ENCODE measurements at places on chromosomes 6 and 20. TPM values are rescaled to one million over a fixed set of nuclear protein-coding genes. Genes with fewer than 3 reads are reported as not detected.

The SLC18B1 gene
- total RNA-seq = 11.2 TPM

The IP6K3 gene
- not detected for total RNA-seq

The CNKSR3 gene
- 11.6 TPM for total RNA-seq

The C6orf118 gene
- not detected for total RNA-seq

DNA sequence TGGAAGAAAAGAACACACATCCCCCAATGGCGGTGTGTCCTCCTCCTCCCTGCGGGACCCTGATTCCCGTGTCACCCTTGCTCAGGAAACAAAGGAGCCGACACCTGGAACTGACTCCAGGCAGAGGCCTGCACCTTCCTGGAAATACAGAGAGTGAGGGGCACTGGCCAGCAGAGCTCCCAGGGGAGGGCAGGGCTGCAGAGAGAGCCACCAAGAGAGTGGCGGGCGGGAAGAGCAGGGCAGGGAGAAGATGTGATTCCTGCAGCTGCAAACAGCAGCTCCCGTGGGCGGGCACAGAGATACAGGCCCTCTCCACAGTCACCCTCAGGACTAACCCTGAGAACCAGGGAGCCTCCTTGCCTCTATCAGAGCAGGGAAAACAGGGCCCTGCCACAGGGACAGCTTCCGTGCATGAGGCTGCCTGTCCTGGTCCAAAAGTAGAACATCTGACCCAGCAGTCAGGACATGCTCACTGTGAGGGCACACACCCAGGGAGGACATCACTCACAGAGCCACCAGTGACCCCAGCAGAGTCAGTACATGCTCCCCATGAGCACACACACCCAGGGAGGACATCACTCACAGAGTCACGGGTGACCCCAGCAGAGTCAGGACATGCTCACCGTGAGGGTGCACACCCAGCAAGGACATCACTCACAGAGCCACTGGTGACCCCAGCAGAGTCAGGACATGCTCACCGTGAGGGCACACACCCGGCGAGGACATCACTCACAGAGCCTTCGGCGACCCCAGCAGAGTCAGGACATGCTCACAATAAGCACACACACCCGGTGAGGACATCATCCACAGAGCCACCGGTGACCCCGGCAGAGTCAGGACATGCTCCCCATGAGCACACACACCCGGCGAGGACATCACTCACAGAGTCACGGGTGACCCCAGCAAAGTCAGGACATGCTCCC is 193.1 kb downstream of the DLL1 start:
- peak; percentile 43 for DNase-seq
- no peaks in the 10 kb centered on the region for H3K36me3 ChIP-seq
- H3K27ac ChIP-seq = no peak overlapping the region

- no peak overlapping the region for H3K27ac ChIP-seq
- H3K36me3 ChIP-seq = no peaks in the 10 kb centered on the region
- no peak for DNase-seq
- no peaks in the 10 kb centered on the region for H3K4me1 ChIP-seq
- no peak overlapping the region for H3K4me3 ChIP-seq
These were observed 233.9 kb downstream of the PRL start for GRCh38 chr6:22062807-22063408.

- H3K4me1 ChIP-seq = peaks cover 14% of the 10 kb centered on the region
- H3K27me3 ChIP-seq = no peaks in the 10 kb centered on the region
- H3K4me3 ChIP-seq = no peak overlapping the region
- H3K36me3 ChIP-seq = no peaks in the 10 kb centered on the region
These were observed 141.6 kb upstream of the THBS2 start for GRCh38 chr6:169395080-169395805.

GRCh38 chr6:34374069-34374468 is 18.4 kb downstream of the NUDT3 start:
- H3K4me1 ChIP-seq = no peaks in the 10 kb centered on the region
- no peaks in the 10 kb centered on the region for H3K36me3 ChIP-seq
- H3K27me3 ChIP-seq = no peaks in the 10 kb centered on the region
- DNase-seq = no peak
- H3K27ac ChIP-seq = no peak overlapping the region

DNA sequence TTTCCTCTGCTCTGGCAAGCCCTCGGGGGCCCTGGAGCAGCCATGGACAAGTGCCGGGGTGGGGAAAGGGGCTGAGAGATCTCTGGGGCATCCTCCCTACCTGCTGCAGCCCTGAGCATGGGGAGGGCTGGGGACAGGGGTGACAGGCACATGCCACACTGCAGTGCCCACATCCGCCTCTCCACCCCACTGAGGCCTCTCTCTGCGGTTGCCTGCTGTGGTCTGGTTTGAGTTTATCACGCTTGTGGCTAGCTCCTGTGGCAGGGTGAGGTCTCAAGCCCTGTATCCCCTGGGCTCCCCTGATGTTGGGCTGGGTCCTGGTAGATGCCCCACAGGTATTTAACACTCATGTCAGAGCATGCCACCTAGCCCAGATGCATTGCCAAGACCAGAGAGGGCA is 52.9 kb upstream of the MLN start:
- H3K4me3 ChIP-seq = no peak overlapping the region
- peaks cover 28% of the 10 kb centered on the region for H3K4me1 ChIP-seq
- no peak overlapping the region for H3K27ac ChIP-seq
- DNase-seq = no peak
- H3K27me3 ChIP-seq = peaks cover 29% of the 10 kb centered on the region

- DNase-seq = peak; percentile 14
- no peaks in the 10 kb centered on the region for H3K27me3 ChIP-seq
- no peak overlapping the region for H3K27ac ChIP-seq
- peaks cover 6% of the 10 kb centered on the region for H3K4me1 ChIP-seq
These were observed 22.6 kb downstream of the GHRH start for GRCh38 chr20:37238935-37239451.

DNA sequence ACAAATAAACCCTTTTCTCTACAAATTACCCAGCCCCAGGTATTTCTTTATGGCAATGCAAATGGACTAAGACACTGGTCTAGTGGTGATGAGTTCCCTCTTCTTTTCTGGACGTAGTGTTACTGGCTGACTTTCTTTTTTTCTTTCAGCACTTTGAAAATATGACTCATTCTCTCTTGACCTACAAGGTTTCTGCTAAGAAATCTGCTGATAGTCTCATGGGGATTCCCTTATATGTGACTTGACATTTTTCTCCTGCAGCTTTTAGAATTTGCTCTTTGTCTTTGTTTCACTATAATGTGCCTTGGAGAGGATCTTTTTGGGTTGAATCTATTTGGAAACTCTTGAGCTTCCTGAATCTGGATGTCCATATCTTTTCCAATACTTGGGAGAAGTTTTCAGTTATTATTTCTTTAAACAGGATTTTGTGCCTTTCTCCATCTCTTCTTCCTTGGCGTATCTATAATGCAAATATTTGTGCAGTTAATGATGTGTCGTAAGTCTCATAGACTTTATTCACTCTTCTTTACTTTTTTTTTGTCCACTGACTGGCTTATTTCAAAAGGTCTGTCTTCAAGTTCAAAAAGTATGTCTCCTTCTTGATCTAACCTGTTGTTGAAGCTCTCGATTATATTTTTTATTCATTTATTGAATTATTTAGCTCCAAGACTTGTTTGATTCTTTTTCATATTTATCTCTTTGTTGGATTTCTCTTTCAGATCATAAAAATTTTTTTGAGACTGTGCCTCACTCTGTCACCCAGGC is 42.2 kb upstream of the TPD52L1 start:
- no peak for DNase-seq
- H3K36me3 ChIP-seq = no peaks in the 10 kb centered on the region

- DNase-seq = no peak
- no peaks in the 10 kb centered on the region for H3K36me3 ChIP-seq
- H3K4me3 ChIP-seq = no peak overlapping the region
- H3K27me3 ChIP-seq = no peaks in the 10 kb centered on the region
- H3K4me1 ChIP-seq = no peaks in the 10 kb centered on the region
- H3K27ac ChIP-seq = no peak overlapping the region
These were observed 310.7 kb upstream of the PREP start for GRCh38 chr6:105713474-105714118.

- no peak overlapping the region for H3K27ac ChIP-seq
- H3K27me3 ChIP-seq = no peaks in the 10 kb centered on the region
- no peaks in the 10 kb centered on the region for H3K4me1 ChIP-seq
- no peaks in the 10 kb centered on the region for H3K36me3 ChIP-seq
These were observed 19.2 kb downstream of the NCOA6 start for GRCh38 chr20:34806255-34806654.

GRCh38 chr20:25389858-25390537 is 637 bp downstream of the ABHD12 start:
- DNase-seq = peak; percentile 76
- no peaks in the 10 kb centered on the region for H3K36me3 ChIP-seq
- peak overlapping the region; percentile 90 for H3K4me3 ChIP-seq
- peak overlapping the region; percentile 94 for H3K27ac ChIP-seq
- H3K27me3 ChIP-seq = no peaks in the 10 kb centered on the region

Data from suprapubic skin (tissue), 4 donors.